Activated CD4-positive, alpha-beta T cell treated with anti-CD3 and anti-CD28 coated beads, Interleukin-2, amount 10 ng/mL, durations not matched to agents 7 days and 5 days (primary cell): ENCODE measurements at places on chromosomes 5 and 9. TPM values are rescaled to one million over a fixed set of nuclear protein-coding genes. Genes with fewer than 3 reads are reported as not detected.

DNA sequence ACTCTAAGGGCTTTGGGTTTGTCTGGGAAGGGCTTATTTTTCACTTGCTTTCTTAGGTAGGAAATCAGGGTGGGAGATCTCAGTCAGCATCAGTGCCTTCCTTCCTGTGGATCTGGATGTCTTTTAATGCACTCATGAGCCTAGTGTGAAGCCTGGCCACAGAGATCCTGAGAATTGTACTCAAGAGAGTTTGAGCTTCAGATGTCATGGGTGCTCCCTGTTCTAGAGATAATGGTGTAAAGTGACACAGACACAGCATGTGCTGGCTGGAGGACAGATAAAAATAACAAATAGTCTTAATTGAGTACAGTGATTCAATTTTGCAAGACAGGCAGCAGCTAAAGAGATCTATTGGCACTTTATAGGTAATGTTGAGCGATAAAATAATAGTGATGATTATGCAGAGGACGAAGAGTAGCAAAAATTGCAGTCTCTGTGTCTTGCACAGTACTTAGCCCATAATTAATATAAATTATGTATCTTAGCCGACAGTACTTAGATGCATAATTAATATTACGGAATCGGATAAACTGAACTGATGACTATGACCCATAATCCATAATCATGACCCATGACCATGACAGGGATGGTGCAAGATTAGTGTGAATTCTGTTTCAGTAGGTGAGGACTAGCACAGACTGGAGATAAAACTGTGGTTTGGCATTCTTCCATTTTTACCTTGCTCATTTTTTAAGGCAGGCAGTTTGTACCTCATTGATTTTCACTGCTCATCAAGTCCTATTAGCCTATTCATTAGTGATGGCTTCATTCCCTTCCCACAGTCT is 408.7 kb upstream of the PIK3R1 start:
- DNase-seq: no peak
- no peak overlapping the region for H3K4me3 ChIP-seq
- H3K36me3 ChIP-seq: no peaks in the 10 kb centered on the region
- H3K4me1 ChIP-seq: peaks cover 2% of the 10 kb centered on the region

DNA sequence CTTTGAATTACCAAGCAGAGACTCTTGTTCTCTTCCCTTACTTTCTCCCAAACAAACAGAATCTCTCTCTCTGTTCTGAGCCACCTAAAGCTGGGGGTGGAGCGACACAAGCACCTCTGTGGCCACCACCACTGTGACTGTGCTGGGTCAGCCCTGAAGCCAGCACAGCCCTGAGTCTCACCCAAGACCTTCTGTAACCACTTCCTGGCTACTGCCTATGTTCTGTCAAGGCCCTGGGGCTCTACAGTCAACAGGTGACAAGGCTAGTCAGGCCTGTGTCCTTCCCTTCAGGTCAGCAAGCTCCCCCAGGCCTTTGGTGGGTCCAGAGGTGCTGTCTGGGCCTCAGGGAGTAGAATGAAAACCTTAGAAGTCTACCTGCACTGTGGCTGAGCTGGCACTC is 26.1 kb upstream of the SLC28A3 start:
- peaks cover 2% of the 10 kb centered on the region for H3K4me1 ChIP-seq
- no peak overlapping the region for H3K27ac ChIP-seq
- no peak for DNase-seq
- no peaks in the 10 kb centered on the region for H3K36me3 ChIP-seq

GRCh38 chr5:146025114-146025680 is 80.2 kb downstream of the PLAC8L1 start:
- peaks cover 9% of the 10 kb centered on the region for H3K27me3 ChIP-seq
- no peak for DNase-seq
- H3K4me3 ChIP-seq: no peak overlapping the region

DNA sequence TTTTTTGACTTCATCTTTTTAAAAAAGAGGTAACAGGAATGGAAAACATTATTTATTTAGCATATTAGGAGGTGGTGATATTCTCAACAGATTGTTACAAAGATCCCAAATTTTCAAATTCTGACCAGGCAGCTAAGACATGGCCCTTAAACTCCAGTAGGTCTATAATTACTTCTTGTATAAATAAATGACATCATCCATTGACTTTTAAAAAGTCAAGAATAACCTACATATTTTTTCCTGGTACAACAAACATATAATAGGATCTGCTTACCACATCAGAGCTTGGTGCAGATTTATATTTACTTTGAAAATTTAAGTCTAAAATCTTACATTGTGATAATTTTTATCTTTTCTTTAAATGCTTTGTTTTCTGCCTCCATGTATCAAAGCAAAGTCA is 92.2 kb upstream of the TRPM3 start:
- H3K27ac ChIP-seq: no peak overlapping the region
- H3K4me1 ChIP-seq: no peaks in the 10 kb centered on the region
- H3K27me3 ChIP-seq: no peaks in the 10 kb centered on the region
- no peak for DNase-seq
- no peak overlapping the region for H3K4me3 ChIP-seq
- no peaks in the 10 kb centered on the region for H3K36me3 ChIP-seq

SLC4A9 gene
- 0.44 TPM for total RNA-seq
